ENCODE measurements at places on chromosomes 6 and 20.

DNA sequence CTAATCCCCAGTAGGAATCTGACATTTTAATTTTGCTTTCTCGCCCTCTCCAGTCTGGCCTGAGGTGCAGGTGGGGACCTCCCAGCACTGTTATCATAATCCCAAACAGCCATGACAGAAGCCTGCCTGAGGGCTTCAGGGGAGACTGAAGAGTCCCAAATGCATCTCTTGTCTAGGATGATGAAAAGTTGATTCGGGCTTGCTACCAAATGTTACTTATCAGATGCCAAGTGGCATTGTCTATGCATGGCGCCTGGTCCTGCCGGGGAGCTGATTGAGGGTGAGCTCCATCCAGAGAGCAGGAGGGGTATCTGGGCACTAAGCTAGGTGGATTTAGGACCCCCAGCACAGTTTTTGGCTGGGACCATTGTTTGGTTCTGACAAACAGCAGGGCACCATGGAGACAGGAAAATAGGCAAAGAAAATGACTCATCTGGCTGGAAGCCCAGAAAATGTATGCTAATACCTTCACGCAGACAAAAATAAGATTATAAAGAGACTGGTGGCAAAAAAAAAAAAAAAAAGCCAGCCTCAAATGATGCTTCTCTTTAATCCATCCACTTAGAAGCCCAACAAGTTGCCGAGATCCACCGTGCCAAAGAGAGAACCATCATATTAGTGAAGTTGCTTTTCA lies 513.7 kb upstream of the SULF2 start:
- peak; percentile 57 for DNase-seq

GRCh38 chr6:49570474-49571079 lies 20.1 kb downstream of the C6orf141 start:
- no peak for DNase-seq

- no peak for DNase-seq
Measured at GRCh38 chr6:160122744-160123143, 1.1 kb downstream of the SLC22A1 start.

- peak; percentile 4 for DNase-seq
Measured at GRCh38 chr20:14434384-14435136, 97.1 kb upstream of the FLRT3 start.

Measured in AG09309 (cell line).